ENCODE measurements at places on chromosomes 1 and 21.

- DNase-seq: no peak
Observed at GRCh38 chr1:39681294-39681693, 9.4 kb upstream of the NT5C1A start.

DNA sequence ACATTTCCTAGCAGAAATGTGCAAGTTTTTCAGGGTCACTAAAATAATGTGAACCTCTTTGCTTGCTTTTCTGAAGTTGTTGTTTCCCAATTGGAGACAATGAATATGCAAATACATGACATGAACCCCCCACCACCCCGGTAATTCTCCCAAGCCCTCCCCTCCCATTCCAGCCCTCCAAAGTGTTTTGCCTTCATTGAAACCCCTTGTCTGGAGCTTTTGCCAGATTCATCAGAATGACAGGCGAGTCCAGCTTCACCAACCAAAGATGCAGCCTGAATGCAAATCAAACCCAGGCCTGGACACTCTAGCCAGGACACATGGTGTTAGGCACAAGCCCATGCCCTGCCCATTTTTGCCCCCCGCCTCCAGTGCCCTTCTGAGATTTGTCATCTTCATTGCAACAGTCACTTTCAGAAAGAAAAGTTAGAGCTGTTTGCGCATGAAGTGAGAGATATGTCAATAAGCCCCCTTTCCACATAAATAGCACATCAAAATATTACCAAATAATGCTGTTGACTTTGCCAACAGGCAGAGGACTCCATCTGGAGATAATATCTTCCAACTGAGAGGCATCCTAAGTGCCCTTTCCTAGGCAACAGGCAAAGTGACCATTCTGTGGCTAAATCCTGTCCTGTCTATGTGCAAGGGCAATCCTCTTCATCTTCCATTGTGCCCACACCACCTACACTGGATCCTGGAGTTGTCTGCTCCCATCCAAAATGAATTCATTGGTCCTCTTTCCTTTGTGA, 145.6 kb upstream of the NFIA start:
- DNase-seq: no peak

- no peak for DNase-seq
Observed at GRCh38 chr1:161390559-161390858, 22.8 kb upstream of the CFAP126 start.

DNA sequence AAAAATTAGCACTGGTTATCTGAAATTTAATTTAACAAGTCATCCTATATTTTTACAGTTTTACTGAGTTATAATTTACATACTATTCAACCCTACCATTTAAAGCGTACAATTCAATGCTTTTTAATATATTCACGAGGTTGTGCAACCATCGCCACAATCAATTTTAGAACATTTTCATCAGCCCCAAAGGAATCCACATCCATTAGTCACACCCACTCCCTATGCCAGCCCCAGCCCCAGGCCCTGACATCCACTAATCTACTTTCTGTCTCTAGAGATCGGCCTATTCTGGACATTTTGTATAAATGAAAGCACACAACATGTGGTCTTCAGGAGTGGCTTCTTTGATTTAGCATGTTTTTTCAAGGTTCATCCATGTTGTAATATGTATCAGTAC, 134.7 kb downstream of the PSMG1 start:
- no peak for DNase-seq

DNA sequence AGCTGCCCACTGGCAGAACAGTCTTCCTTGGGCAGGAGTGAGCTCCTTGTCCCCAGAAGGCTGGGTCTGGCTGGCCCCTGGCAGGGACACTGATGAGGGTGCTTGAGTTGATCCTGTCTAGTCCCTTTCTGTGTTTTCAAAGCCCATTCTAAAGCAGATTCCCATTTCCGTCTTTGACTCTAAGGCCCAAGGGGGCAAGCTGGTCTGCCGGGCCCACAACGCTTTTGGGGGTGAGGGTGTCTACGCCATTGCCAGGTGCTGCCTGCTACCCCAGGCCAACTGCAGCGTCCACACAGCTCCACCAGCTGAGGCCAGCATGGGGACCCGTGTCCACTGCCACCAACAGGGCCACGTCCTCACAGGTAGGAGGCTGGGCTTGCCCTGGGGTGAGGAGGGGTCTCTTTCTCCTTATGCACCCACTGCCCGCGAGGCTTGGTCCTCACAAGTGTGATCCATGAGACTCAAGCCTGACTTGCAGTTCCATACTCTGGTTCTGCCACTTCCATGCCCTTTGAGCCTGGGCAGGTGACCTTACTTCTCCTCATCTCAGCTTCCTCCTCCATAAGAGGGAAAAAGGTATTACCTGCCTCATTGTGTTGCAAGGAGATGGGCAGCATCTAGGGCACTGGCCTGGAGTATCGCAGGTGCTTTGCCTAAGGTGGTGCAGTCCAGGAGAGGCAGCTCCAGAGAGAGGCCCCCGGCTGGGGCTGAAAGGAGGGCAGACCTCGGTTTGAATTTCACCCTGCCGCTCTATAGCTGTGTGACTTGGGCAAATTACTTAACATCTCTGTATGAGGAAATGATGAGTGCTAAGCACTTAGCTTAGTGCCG, 20.2 kb downstream of the PCSK9 start:
- DNase-seq: no peak

DNA sequence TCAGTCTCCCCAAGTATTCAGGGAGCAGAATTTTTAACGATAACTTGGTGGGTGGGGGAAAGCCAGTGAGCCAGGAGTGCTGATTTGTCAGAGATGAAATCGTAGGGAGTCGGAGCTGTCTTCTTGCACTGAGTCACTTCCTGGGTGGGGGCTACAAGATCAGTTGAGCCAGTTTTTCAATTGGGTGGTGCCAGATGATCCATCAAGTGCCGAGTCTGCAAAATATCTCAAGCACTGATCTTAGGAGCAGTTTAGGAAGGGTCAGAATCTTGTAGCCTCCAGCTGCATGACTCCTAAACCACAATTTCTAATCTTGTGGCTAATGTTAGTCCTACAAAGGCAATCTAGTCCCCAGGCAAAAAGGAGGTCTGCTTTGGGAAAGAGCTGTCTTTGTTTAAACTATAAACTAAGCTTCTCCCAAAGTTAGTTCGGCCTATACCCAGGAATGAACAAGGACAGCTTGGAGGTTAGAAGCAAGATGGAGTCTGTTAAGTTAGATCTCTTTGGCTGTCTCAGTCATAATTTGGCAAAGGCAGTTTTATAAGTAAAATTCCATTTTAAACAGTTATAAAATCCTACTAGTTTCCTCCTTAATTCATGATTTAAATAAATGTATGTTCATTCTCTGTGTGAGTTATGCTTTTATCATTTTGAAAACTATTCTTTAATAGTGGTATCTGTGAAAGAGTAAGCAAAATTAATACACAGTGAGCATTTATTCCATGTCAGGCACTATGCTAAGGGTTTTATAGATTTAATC, 51.7 kb downstream of the SLC16A1 start:
- DNase-seq: peak; percentile 46

- DNase-seq: peak; percentile 17
Observed at GRCh38 chr1:110055493-110056284, 14.8 kb downstream of the ALX3 start.

- DNase-seq: no peak
Observed at GRCh38 chr1:66266350-66266749, 267.6 kb upstream of the SGIP1 start.

Measured in AG09309 (cell line).